ENCODE measurements at places on chromosomes 4 and X. TPM values are rescaled to one million over a fixed set of nuclear protein-coding genes. Genes with fewer than 3 reads are reported as not detected.

DNA sequence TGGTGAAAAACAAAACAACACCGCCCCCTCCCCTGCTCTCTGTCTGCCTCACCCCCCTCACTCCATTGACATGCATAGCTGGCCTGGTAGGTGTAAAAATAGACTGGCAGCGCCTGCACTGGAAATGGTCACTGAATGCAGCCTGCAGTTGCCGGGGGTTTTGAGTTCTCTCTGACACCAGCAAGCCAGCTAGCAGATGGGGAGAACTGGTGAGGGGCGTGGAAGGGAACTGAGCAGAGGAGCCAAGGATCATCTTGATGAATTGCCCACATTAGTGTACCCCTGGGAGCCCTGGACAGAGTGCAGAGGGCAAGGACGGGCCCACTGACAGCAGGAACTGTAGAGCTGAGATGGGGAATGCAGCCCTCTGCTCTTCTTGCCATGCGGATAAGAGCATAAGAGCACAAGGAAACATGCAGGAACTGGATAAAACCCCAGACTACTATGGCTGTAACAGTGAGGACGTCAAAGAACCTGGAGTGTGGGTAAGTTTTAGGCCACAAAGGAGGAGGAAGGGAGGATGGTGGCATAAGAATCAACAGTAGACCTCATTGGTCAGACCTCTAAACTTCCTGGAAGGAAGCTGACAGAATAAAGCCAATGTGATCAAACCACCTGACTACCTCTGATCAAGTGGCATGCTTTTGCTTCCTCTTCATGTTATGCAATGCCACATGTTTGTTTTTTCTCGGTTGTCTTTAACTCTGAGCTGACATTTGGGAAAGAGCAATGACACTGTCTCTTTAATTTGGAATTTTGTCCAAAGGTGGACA, 96.3 kb downstream of the ANK2 start:
- DNase-seq = peak; percentile 15

- no peak for DNase-seq
Measured at GRCh38 chrX:139972629-139973624, 7.6 kb upstream of the CXorf66 start.

- no peak for DNase-seq
Measured at GRCh38 chr4:146647615-146648460, 9.1 kb downstream of the POU4F2 start.

DNA sequence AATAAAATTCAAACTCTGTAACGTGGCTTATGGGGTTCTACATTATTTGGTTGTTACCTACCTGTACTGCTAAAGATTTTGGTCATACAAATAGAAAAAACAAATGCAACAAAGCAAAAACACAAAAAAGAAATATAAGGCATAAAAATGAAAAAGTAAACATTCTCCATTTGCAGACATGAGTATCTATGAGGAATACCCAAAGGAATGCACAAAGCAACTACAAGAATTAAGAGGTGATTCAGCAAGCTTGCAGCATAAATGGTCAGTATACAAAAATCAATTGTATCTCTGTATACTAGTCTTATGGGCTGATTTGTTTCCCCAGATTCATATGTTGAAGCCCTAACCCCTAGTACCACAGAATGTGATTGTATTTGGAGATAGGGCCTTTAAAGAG, 3.6 kb upstream of the PDE5A start:
- no peak for DNase-seq

GRCh38 chrX:10173331-10173900, 16.6 kb downstream of the CLCN4 start:
- DNase-seq = no peak

DNA sequence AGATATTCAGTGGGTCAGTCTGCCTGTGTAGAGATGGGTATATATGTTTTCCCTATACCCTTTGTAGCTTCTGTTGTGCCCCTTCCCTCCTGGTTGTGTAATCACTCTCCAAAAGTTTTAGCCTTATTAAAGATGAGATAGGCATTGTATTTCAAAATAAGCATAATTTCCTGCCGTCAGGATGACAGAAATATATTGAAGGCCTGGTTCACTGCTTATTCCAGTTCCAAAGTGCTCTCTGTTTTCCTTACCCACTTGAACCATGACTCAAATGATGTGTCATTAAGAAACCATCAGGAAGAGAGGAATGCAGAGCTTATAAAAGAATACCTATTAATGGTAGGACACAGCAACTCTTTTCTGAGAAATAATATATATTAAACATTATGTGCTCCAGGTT, 178.5 kb downstream of the GABRB1 start:
- no peak for DNase-seq

- DNase-seq = no peak
Measured at GRCh38 chr4:79831119-79831528, 241.9 kb downstream of the ANTXR2 start.

The FGB gene
- not detected for total RNA-seq
